ENCODE measurements at places on chromosomes 13 and 19.
A peak's percentile ranks its signal among the peaks of the same experiment; 100 is the strongest.

- no peak for DNase-seq
Observed at GRCh38 chr19:19524053-19524452, 4.7 kb upstream of the YJEFN3 start.

GRCh38 chr19:29400917-29401711 is 124.7 kb upstream of the VSTM2B start:
- no peak for DNase-seq

GRCh38 chr13:53200075-53200474 is 171.5 kb downstream of the OLFM4 start:
- DNase-seq: no peak

- no peak for DNase-seq
Observed at GRCh38 chr13:113350065-113350937, 13.6 kb downstream of the GRTP1 start.

GRCh38 chr19:29811125-29812079 is at the start of gene CCNE1:
CCNE1 (plus strand) TSS chr19:29811991; CDS start chr19:29812556, 565 bp downstream.
- DNase-seq: peak; percentile 80

GRCh38 chr19:35936738-35937268 is 629 bp downstream of the LRFN3 start:
- no peak for DNase-seq

DNA sequence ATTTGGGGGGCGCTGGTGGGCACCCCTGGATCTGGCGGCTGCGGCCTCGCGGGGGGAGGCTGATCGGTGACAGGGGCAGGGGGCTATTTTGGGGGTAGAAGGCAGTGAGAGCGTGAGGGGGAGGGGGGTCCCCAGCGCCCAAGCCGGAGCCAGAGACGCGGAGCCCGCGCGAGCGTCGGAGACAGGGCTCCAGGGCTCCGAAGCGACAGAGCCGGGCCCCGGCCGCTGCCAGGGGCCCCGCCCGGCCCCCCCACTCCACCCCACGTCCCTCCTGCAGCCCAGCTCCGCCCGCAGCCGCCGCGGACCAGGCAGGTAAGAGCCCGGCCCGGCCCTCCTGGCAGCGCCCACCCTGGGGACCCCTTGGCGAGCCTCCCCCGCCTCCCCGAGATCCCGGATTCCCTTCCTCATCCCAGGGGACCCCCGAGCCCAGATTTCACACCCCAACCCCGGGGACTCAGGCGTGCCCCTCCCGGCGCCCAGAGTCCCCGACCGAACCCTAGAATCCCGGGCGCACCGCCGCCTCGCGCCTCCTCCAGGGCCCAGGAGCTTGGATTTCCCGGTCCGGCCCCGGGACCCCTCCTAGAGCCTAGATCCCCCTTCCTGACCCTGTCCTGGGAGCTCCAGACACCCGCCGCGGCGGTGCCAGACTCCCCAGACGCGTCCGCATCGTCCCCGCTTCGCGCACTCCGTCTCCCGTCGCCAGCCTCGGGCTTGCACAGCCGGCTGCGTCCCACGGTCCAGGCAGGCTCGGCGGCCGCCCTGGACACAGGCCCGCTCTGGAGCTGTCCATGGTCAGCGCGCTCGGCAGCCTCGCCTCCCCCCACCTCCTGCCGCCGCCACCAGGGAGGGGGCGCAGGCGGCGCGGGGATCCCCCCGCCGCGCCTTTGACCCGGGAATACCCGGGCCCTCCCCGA is at the start of gene PPFIA3:
Gene PPFIA3, plus strand, starts transcription at position 134 of the 914 bp plus-strand sequence. CDS start 8,330 bp downstream, outside the sequence.
- peak; percentile 53 for DNase-seq

DNA sequence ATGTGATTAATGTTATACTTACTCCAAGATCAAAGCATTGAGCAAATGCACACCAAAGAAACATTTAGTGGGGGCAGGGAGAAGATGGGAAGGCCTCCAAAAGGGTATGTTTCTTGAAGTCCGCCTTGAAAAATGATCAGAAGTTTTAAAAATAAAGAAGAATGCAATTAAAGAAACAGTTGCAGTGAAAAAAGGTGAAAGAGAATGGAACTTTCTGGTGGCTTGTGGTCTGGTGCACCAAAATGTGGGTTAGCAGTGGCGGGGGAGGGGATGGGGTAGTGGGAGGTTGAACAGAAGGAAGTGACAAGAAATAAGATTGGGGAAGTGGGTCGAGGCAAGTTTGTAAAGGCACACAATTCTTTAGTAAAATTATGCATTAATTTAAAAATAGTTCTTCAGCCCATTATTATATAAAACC is 2.5 kb downstream of the LCP1 start:
- DNase-seq: no peak

GRCh38 chr13:81714513-81714912 is 1373.6 kb upstream of the SPRY2 start:
- no peak for DNase-seq

DNA sequence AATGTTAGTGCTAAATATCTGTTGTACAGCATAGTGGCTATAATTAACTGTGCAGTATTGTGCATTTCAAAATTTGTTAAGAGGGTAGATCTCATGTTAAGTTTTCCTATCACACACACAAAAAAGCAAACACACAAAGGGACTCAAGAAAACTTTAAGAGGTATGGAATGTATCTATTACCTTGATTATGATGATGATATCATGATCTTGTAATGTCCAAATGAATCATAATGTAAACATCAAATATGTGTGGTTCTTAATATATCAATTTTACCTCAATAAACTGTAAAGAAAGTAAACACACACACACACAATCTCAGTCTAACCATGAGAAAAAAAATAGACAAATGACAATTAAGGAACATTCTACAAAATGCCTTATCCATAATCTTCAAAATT is 934.6 kb downstream of the SLITRK1 start:
- DNase-seq: no peak

DNA sequence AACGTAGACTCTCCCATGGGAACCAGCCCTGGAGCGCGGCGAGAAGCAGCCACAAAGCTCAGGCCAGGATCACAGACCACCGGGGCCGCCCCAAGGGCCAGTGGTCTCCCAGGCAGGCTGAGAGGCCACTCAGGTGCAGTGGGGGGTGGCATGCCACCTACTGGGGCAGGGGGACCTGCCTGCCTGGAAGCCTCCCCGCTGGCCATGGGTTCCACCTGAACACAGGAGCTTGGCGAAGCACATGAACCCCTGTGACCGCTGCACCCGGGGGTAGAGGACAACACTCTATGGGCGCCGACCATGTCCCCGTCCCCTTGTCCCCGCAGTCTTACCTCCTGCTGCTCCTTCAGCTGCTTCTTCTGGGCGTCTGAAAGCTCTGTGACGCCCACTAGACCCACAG is 6.8 kb upstream of the TM6SF2 start:
- no peak for DNase-seq

DNA sequence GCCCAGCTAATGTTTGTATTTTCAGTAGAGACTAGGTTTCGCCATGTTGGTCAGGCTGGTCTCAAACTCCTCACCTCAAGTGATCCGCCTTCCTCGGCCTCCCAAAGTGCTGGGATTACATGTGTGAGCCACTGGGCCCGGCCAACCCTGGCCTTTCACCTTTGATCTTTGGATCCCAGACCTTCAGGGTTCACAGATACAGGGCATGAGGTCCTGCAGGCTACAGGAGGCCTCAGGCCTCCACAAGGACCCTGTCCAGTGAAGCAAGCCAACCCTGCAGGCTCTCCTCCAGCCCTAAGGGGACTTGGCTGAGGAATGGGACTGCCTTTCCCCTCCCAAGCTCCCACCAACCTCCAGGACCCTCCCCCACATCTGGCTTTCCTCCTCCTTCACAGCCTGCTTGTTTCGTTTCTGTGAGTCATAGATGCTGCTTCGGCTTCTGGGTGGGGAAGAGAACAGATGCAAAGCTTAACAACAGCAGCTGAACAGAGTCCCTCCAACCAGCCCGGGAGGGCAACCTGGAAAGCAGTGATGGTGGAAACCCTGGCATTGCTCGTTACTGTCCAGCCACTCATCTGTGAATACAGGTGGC is 11.8 kb downstream of the ARHGEF18 start:
- no peak for DNase-seq

DNA sequence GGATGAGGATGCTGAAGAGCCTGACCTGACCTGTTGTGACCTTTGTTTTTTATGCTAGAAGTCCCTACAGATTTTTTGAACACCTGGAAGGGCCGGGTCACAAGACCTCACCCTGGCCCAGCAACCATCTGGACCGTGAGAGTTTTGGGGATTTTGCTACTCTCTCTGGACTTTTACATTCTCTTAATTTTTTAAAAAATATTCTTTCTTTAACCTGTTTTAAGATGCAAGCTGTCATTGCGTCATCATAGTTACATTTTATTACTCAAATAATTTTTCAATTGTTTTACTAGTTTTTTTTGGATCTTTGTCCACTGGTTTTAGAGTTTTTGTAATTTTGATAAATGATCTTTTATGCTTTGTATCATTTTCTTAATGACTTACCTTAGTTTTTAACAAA is 7.5 kb downstream of the DKKL1 start:
- no peak for DNase-seq

All from AG10803 (cell line).